ENCODE measurements at places on chromosomes 3 and 15. TPM values are rescaled to one million over a fixed set of nuclear protein-coding genes. Genes with fewer than 3 reads are reported as not detected.
A peak's percentile ranks its signal among the peaks of the same experiment; 100 is the strongest.

Gene CCDC39
- not detected for total RNA-seq

DNA sequence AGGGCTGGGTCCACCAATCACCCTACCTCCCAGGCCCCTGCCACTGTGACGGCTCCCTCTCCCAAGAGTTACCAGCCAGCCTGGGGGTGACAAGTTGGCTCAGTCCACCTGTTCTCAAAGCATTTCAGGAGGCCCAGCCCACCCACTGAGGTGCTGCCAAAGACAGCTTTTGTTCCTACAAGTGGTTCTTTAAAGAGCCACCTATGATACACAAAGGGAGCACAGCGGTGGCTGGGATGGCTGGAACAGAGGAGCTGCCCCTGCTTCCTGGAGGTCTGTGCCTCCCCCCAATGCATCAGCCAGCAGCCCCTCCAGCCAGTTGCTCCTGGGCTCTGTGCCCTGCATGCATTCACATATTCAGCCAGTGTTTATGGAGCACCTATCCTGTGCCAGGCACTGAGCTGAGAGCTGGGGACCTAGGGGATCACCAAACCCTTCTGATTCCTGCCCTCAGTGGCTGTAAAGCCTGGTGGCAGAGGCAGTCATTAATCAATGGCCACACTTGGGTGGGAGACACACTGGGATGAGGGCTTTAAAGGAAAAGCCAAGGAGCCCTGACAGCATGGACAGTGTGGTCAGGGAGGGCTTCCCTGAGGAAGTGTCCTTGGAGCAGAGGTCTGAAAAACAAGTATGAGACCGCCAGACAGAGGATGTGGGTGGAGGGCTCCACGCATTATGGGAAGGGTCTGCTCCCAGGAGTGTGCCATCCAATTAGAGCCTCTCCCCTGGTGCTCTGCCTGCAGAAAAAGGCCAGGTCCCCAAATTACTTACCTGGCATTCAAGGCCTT lies 107.1 kb upstream of the LINGO1 start:
- DNase-seq: no peak

DNA sequence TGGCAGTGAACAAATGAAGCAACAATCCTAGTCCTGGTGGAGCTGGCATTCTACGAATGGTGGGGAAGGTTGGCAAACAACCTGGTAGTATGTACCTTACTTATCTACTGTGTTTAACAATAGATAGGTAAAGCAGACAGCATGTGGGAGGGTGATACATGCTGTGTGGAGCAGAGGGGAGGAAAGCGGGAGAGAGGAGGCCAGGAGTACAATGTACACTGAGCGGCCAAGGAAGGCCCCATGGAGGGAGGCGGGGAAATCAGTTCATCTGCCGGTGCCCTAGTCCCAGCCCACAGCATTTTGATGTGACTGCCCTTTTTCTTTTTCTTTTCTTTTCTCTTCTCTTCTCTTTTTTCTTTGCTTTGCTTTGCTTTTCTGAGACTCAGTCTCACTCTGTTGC lies 5.3 kb upstream of the RHCG start:
- no peak for DNase-seq

DNA sequence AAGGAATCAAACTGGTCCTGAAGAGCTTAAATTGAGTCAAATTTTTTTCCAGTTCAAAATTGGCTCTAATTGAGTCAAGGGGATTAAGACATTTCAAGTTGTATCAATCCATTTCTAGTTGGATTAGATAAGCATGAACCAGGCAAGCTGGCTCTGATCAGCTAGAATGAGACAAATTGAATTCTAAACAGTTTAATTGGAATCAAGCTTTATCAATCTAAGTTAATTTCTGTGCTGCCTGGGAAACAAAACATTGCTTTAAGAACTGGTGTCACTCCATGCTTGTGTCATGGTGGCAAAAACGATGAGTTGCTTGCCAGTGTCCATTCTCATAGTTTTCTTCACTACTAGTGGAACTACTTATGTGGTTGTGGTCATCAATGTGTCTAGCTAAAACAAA lies 116.8 kb downstream of the TGFBR2 start:
- DNase-seq: no peak

- DNase-seq: no peak
These were observed 139.6 kb downstream of the RBPMS2 start for GRCh38 chr15:64635499-64636495.

GRCh38 chr3:69511361-69511760 lies 125.5 kb upstream of the FRMD4B start:
- no peak for DNase-seq

Gene FOXB1
- total RNA-seq: not detected

- DNase-seq: no peak
These were observed 43.8 kb downstream of the PLCL2 start for GRCh38 chr3:16928386-16929132.

DNA sequence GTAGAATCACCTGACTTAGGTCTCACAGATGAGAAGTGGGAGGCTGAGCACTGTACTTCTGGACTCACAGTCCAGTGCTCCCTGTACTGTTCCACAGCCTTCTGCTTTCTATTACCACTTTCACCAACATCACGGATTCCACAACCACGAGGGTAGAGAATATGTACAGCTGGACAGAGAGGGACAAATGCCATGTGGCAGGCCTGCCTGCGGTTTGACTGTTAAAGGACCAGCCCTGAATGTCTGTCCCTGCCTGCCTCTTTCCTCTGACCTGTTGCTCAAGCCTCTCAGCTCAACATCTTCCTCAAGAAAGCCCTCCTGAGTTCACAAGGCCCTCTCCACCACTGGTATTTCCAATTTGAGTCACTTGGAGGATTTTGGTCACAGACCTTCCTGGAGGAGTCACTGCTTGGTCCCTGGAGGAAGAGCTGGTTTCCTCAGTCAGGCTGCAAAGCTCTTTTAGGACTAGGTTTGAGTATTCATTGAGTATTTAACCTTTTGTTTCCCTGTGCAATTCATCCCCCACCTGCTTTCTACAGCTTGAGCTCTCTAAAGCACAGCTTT lies 49.1 kb downstream of the RAB11A start:
- no peak for DNase-seq

GRCh38 chr3:195461594-195462307 lies 18.9 kb upstream of the ACAP2 start:
- DNase-seq: no peak

DNA sequence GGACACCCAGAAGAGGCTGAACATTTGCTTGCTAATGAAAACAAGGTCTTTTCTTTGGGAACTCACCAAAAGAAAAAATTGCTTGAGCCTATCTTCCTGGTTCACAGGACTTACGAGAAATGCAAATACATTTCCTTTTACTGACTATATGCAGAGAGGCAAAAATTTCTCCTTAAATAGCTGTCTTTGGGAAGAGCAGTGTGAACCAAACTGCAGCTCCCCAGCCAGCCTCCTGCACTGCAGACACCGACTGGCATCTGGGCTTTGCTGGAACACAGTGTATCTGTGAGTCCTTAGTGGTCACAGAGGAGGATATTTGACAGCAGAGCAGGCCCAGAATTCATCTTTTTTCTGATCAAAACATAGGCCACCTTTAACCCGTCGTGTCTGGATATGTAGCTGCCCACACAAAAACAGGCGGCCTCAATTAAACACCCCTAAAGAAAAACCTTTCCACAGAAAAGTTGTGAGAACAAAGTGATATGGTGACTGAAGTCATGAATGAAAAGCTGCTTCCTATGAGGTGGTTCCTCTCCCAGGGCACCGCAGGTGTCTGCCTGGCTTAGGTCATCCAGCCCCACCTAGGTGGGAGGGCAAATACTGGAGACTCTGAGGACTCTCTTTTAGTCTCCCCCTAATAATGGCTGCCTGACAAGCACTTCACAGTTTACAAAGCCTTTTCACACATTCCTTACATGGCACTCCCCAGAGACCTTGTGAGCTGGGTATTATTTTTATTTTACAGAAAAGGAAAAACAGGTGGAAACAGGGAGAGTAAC lies 46.1 kb upstream of the TMEM158 start:
- DNase-seq: no peak

- DNase-seq: no peak
These were observed 113.9 kb downstream of the LSAMP start for GRCh38 chr3:116331380-116331779.

DNA sequence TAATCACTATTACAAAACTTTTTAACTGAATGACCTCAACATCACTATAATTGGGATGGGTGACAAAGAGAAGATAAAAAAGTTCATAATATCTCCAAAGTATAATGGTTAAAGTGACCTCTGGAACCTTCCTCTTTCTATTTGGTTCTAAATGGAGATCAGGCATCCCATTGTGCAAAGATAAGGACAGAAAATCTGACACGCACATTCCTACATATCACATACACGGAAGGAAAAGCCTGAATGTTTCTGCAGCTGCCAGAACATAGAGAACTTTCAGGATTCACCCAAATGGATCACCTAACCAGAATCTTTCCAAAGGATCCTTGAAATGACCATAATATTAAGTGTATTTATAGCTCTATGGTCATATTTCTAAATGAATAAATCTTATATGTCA lies 128.2 kb downstream of the TFDP2 start:
- DNase-seq: no peak

Gene GPR149
- total RNA-seq: not detected

Gene CNTN6
- total RNA-seq: not detected

- peak; percentile 27 for DNase-seq
These were observed 363 bp downstream of the GTF2E1 start for GRCh38 chr3:120742849-120743365.

Gene KBTBD12
- not detected for total RNA-seq

DNA sequence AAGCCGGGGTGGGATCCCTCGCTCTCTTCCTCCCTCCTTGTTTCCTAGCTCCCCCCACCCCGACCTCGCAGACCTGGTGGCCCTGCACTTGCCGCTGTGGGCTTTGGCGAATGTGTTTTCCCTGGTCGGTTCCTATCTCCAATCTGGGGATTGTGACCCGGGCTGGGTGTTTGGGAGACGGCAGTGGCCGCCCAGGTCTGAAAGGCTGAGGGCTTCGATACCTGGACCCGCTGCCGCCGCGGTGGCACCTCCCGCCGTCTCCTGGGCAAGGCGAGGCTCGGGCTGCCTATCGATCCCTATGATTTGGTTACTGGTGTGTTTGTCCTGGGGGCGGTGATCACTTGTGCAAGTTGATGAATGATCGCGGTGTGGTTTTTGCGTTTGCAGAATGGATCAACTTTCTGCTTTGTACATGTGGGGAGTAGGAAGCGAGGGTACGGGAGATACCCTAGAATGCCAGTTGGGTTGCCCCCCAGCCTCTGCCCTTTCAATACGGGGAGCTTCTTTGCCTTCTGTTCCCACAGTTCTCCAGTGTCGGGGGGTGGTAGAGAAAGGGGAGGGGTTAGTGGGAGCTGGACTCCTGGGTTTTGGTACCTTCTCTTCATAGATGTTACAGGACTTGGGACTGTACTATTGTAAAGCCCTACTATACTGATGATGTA lies 3.0 kb downstream of the BBX start:
- DNase-seq: peak; percentile 13

DNA sequence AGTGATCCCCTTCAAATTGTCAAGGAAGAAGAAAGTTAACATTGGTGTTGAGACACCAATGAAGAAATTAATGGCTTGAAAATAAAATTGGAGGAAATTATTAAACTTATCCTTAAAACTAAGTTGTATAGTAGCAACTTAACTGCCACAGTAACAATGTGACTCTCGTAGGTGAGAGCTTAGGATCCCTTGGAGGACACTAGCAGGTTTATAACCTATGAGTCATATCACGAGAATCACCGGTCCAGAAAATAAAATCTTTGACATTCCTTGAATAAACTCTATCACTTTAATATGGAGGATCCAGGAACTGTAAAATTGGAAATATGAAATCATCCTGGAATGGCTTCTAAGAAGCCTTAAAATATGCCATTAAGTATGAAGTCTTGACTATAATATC lies 2.1 kb downstream of the GHSR start:
- no peak for DNase-seq

Data from OCI-LY7 (cell line).